NCI-H1694 (cell line): ENCODE measurements at places on chromosomes 7 and 10.
A peak's percentile ranks its signal among the peaks of the same experiment; 100 is the strongest.

DNA sequence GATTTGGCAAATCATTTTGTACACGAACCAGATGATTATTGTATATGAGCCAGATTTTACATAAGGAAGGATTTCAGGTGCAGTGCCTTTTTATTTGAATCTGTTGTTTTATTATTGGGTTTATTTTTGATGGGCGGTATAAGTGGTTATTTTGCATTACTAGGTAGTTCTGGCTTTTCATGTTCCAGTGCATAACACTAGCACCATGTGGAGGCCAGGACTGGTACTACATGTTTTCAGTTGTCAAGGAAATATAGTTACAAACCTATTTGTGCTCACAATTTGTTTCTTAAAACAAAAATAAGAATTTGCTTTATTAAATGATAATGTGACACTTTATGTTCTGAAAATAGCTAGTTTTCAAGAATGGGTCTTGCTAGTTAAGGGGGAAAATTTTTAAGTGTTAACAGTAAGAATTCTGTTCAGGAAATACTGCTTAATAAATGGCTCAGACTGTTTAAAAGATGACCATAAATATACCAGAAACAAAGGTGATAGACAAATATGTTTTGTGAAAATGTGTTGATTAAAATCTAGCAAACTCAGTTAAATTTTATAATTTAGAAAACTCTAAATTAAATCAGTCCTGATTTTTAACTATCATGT, 7.1 kb upstream of the SEMA3E start:
- peak; percentile 30 for DNase-seq

DNA sequence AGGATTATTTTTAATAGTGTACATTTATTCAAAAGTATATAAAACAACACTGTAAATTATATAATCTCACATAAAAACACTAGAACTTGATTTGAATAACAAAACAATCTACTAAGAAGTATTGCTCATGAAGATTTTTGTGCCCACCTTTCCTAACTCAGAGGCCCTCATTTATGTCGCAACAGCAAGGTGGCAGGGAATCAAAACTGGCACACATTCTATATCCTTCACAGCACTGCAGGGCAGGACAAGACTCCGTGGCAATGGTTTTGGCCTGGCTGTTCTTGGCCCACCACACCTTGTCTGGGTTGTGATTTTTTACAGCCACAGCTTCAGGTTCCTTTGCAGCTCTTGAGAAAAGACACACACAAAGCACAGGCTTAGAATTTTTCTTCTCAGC, 3.4 kb upstream of the CUZD1 start:
- DNase-seq, result no peak

- DNase-seq, result no peak
These were observed 248.4 kb downstream of the BMPER start for GRCh38 chr7:34153656-34154270.

DNA sequence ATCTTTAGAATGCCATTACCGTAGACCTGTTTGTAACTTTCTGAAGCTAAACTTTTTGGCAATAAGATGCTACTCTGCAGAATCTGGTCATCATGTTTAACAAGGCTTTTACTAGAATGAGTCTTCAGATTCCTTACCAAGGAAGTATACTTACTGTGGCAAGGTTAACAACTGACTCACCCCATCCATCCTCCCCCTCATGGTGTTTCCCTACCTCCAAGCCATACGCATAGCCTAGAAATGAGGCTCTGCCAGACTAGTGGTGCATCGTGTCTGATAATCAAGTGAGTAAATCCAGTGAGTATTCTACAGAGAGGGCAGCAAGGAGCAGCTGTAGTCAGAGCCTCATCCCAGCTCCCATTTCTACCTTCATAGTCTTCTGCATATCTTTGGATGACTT, 223.6 kb downstream of the IPMK start:
- DNase-seq, result no peak
